ENCODE measurements at places on chromosomes 2 and 18.

DNA sequence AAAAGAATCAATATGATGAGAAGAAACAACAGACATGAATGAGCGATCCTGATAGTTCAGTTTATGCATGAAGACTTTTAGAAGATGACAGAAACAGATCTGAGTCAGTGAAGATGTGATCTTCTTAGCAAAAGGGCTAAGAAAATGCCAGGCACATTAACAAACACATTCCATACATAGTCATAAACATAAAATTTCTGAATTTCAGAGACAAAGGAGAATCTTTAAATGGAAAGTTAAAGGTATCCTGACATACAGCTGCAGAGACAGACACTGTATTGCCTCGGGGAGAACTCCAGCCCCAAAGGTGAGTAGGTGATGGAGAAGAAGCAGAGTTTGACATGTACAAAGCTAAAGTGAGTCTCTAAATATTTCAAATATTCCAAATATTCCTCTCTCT lies 40.6 kb upstream of the FN1 start:
- no peak for DNase-seq

DNA sequence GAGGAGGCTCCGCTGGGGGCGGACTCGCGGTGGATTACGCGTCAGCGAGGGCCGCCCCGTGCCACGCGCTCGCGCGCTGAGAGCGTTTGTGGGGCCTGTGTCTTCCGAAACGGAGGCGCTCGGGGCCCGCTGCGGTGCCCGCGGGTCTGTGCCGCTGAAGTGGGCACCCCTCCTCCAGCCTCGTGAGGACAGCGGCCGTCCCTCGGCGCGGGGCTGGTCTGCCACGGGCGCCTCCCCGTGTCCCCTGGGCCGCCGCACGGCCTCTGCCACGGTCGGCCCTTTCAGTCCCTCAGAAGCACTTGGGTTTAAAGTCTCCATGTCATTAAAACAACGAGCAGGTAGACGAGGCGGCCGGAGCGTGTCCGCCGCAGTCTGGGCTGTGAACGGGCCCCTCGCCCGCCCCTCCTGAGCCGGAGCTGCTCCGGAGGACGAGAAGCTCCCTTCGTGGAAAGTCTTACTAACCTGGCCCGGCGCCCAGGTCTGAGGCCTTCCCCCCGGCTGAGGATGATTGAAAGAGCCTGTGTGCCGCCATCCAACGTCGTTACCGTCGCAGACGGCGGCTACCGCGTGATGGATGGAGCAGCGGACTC lies 97.6 kb downstream of the NFATC1 start:
- no peak for DNase-seq

GRCh38 chr2:237733677-237734300 lies 64.8 kb upstream of the RBM44 start:
- DNase-seq, result no peak

GRCh38 chr18:11005528-11005927 lies 143.8 kb downstream of the PIEZO2 start:
- DNase-seq, result no peak

GRCh38 chr2:28394331-28394877 lies 1.7 kb downstream of the FOSL2 start:
- no peak for DNase-seq

GRCh38 chr2:169298007-169298406 lies 64.3 kb downstream of the LRP2 start:
- DNase-seq, result no peak

- DNase-seq, result no peak
These were observed 43.6 kb downstream of the EFEMP1 start for GRCh38 chr2:55879976-55880375.

GRCh38 chr18:74806073-74806472 lies 208.4 kb downstream of the ZNF407 start:
- DNase-seq, result no peak

GRCh38 chr2:170145191-170145590 lies 32.8 kb upstream of the MYO3B start:
- DNase-seq, result no peak

DNA sequence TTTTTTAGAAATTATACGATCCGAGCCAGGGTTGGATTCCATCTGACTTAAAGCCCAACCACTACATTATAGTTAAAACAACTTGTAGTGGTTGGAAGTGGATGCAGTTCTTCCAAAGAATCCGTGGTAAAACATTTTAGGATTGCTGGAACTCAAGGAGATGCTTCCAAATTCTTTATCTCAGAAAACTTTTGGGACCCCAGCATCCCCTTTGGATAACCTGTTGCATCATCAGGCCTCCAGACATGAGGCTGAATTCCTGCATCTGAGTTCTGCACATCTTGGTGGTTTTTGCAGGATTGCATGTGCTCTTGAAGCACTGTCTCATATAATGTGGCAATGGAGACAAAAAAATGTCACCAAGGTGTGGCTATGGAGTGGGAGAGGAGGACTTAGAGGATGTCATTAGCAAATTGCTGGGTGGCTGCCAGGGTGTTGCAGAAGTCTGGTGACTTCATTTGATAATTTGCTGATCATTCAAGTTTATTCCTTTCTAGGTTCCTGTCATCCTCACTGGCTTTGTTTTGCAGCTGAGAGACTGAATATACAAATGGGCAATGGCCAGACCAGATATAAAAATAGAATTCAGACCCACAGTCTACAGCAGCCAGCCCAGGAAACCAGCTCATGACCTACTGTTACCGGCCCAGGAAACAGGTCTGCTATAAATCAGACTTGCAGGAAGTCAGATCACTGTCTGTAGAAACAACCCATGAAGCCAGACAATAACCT lies 207.7 kb downstream of the BCL2 start:
- DNase-seq, result no peak

Measured in neural crest cell (in vitro differentiated cells).